ENCODE measurements at places on chromosomes 5 and 9. TPM values are rescaled to one million over a fixed set of nuclear protein-coding genes. Genes with fewer than 3 reads are reported as not detected.

- peaks cover 3% of the 10 kb centered on the region for H3K27me3 ChIP-seq
- no peaks in the 10 kb centered on the region for H3K36me3 ChIP-seq
These were observed 40.2 kb downstream of the TRIO start for GRCh38 chr5:14183187-14183939.

- H3K4me1 ChIP-seq = peaks cover 33% of the 10 kb centered on the region
- H3K27me3 ChIP-seq = no peaks in the 10 kb centered on the region
- H3K36me3 ChIP-seq = no peaks in the 10 kb centered on the region
- H3K4me3 ChIP-seq = no peak overlapping the region
- peak overlapping the region; percentile 90 for H3K27ac ChIP-seq
These were observed 65.3 kb upstream of the PLPP1 start for GRCh38 chr5:55600086-55600485.

DNA sequence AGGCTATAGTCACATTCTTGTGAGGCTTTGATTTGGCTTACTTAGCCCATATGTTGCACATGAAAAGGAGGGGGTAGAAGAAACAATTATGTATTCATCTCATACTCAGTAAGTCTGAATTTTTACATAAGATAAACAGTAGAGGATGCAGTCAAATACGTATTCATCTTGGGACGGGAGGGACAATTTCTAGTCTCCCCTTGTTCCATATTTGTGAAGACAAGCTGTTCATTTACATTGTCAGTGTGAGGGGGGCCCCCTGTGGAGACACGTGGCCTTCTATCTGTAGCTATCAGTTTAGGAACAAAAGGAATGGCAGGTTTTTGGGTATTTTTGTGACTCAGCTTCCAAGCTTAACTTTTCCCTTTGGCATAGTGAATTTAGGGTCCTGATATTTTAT is 49.2 kb upstream of the PPP1R2B start:
- no peak for DNase-seq
- no peak overlapping the region for H3K27ac ChIP-seq
- no peak overlapping the region for H3K4me3 ChIP-seq
- peaks cover 21% of the 10 kb centered on the region for H3K4me1 ChIP-seq
- H3K36me3 ChIP-seq = no peaks in the 10 kb centered on the region

Gene C5orf58
- total RNA-seq = 0.28 TPM

DNA sequence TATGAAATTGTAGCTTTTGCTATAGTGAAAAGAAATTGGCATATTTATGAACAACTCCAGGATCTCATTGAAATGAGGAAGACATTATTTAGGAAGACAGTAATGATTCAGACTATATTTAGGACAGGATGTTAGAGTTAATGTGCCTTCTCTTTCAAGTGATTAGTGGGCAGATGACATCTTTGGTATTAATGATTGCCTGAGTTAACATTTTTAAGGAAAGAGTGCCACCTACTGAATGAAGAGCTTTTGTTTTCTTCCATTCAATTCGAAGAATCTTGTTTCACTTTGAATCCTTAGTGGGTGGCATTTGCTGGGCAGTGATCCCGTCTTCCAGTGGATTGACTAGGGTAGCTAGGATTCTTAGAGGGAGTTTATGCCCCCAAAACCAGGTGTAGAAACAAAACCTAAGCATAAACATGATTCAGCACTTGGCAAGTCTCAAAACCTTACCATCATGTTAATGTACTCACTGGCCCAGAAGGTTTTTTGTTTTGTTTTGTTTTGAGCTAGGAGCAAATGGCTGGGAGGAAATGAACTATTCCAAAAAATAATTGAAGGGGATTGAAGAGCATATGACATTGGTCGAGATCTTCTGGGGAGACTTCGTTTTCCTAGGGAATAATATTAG is 23.2 kb downstream of the MAP3K1 start:
- no peaks in the 10 kb centered on the region for H3K27me3 ChIP-seq
- H3K36me3 ChIP-seq = no peaks in the 10 kb centered on the region

Gene FOXD4
- 0.49 TPM for total RNA-seq

Gene ACTBL2
- total RNA-seq = not detected

DNA sequence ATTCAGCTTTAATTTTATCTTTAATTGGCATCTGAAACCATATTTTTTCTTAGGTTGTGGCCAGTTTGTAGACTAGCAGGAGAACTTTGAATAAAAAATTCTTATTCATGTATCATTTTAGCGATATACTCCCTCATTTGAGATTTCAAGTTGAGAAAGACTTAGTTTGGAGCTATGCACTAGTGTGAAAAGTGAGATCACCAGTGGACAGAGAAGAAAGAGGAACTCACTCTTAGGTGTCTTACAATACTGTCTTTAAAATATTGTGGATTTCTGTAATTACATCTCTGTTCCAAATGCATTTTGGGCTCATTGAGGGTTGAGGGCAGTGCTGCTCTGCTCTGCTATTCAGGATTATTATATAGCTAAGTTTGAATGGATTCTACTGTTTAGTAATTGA is 54.7 kb downstream of the NAA35 start:
- H3K27me3 ChIP-seq = no peaks in the 10 kb centered on the region
- H3K4me3 ChIP-seq = no peak overlapping the region
- H3K4me1 ChIP-seq = no peaks in the 10 kb centered on the region
- no peak for DNase-seq
- peaks cover 20% of the 10 kb centered on the region for H3K36me3 ChIP-seq

DNA sequence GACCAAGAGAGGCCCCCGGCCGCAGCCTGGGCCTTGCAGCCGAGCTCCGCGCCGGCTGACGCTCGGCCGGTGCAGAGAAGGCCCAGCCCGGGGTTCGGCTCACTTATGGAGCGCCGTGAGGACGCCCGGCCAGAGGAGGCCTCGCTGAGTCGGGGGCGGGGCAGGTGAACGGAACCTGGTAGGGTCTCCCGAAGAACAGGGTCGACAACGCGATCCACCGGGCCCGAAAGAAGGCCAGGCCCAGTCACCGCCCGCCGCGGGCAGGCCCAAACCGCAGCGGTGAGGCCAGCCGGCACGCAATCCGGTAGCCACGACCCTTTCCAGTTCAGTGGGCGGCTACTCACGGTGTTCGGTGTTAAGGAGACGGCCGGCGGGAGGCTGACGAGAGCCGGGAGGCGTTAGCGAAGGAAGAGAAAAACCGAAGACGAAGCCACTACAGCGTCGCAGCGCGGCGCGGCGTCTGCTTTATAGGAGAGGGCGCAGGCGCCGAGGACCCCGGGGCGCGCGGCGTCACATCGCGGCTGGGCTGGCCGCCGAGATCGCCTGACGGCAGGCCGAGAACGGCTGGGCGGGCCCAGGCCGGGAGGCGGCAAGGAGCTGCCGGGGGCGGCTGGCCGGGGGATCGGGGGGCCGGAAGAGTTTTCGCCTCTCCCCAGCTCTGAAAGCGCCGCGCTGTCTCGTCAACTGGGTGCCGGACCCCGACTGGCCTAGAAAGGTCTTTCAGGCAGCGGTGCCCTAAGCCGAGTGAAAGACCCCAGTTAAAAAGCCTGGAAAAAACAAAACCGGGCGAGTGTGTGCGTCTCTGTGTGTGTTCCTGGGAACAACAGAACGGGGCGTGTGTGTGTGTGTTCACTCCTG is at the start of gene SKP1:
SKP1 (minus strand) TSS at position 440 of the 858 bp plus-strand sequence. CDS start 2,928 bp downstream, outside the sequence.
- H3K4me3 ChIP-seq = peak within 1 kb of the TSS; percentile 99
- peak; percentile 84 for DNase-seq
- peaks cover 5% of the 10 kb centered on the region for H3K27me3 ChIP-seq

All from endothelial cell (in vitro differentiated cells).